ENCODE measurements at places on chromosomes 5 and 9. TPM values are rescaled to one million over a fixed set of nuclear protein-coding genes. Genes with fewer than 3 reads are reported as not detected.

Gene FBN2
- total RNA-seq, result 78.2 TPM

Gene RANBP17
- total RNA-seq, result 0.83 TPM

Gene PITX1
- 12.6 TPM for total RNA-seq

Gene PPP2R2B
- 0.17 TPM for total RNA-seq

Gene SLC46A2
- total RNA-seq, result not detected

Gene SLC6A7
- not detected for total RNA-seq

Gene DBH
- total RNA-seq, result not detected

Gene ABLIM3
- 23.1 TPM for total RNA-seq

Gene PCDHGA2
- 6.6 TPM for total RNA-seq

Gene CDH12
- total RNA-seq, result not detected

Gene ALDH7A1
- total RNA-seq, result 70.7 TPM

Gene WWC1
- total RNA-seq, result 2.3 TPM

Gene IFNB1
- total RNA-seq, result not detected

Gene C5
- 5.1 TPM for total RNA-seq

Gene ZSWIM6
- 10.4 TPM for total RNA-seq

Gene CDKN2B
- 42.2 TPM for total RNA-seq

Gene MEGF10
- total RNA-seq, result under 0.01 TPM

Gene HABP4
- total RNA-seq, result 32.7 TPM

Gene BNIP1
- 19.2 TPM for total RNA-seq

Gene PCDHGB1
- 4.4 TPM for total RNA-seq

Gene HSD17B3
- total RNA-seq, result under 0.01 TPM

Gene ASS1
- total RNA-seq, result 225 TPM

Gene TAF11L10
- total RNA-seq, result not detected

Gene TNIP1
- total RNA-seq, result 56.0 TPM

Gene DNAJC18
- total RNA-seq, result 12.4 TPM

All from smooth muscle cell of trachea (primary cell).